Activated naive CD8-positive, alpha-beta T cell treated with anti-CD3 and anti-CD28 coated beads, Interleukin-2, amount 10 ng/mL, durations not matched to agents 7 days and 5 days (primary cell): ENCODE measurements at places on chromosomes 4 and X.

- DNase-seq: no peak
Observed at GRCh38 chrX:48789366-48790220, 3.2 kb downstream of the GATA1 start.

- no peak for DNase-seq
Observed at GRCh38 chr4:108519911-108520601, 100.3 kb upstream of the RPL34 start.

GRCh38 chrX:5474282-5474681 is 754.4 kb downstream of the NLGN4X start:
- DNase-seq: no peak

GRCh38 chr4:123233136-123233768 is 163.3 kb upstream of the SPRY1 start:
- no peak for DNase-seq

DNA sequence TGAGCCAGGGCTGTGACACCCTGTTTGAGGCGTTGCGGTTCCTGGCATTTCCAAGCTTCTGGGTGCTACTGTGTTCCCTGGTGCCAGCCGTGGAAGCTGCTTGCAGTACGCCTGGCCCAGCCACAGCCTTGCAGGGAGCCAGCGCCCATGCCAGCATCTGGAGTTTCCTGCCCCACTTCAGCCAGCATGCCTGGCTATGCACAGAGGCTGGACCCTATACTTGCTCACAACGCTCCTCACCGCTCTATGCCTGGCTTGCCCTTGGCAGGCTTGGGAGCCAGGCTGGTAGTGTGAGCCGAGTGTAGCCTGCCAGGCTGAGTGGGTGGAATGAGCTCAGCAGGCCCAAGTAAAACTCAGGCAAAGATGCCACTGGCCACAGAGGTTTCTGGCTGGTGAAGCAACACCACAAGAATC is 22.4 kb downstream of the PRRG1 start:
- DNase-seq: no peak

DNA sequence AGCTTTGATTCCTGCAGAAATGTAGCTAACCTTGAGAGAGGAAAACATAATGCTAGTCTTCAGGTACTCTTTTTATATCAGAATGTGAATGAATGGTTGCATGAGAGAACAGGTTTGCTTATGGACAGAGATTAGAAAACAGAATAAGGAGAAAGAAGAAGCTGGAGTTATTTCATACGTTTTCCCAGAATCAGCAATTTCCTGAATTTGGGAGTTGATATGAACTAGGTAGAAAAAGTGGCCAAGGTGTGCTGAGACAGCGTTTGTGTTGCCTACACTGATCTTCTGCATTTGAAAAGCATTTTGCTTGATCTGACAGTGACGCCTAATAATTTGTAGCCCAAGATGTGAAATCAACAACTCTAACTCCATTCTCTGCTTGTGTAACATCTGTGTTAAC is 12.5 kb downstream of the GABRB1 start:
- no peak for DNase-seq

- no peak for DNase-seq
Observed at GRCh38 chr4:185013417-185014125, 4.7 kb upstream of the HELT start.

DNA sequence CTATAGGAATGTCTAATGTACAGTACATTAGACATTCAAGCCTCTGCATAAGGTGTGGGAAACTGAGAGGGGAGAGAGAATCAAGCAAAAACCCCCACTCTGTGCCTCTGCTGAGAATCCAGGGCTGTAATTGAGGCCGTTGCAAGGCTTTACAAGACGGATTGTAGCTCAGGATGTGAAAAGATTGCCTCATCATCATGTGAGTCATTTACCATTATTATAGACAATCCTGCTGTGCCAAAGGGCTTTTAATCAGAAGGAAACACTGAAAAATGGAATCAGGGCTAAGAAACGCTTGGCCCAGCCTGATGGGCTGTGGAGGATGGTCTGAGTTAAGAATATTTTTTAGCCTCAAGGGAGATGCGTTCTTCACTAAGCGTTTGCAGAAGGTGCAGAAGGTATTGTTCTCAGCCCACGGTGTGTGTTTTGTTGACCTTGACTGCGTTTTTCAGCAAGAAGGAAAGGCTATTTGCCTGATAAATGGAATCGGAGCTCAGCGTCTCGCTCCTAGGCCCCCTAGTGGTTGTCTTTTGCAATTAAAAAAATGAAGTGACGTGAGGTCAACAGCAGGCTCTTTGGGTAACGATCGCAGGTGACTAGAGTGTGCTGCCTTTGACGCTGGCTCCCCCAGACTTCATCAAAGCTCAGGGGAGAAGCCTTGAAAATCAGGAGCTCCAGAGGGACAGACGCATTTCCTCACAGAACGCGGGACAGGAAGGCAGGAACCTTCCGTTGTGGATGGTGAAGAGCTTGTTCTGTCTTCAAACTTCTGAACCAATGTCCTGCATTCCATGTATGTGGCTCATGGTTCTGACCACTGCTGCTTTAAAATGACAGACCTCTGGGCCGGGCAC is 18.1 kb upstream of the CHRNA9 start:
- peak; percentile 60 for DNase-seq

DNA sequence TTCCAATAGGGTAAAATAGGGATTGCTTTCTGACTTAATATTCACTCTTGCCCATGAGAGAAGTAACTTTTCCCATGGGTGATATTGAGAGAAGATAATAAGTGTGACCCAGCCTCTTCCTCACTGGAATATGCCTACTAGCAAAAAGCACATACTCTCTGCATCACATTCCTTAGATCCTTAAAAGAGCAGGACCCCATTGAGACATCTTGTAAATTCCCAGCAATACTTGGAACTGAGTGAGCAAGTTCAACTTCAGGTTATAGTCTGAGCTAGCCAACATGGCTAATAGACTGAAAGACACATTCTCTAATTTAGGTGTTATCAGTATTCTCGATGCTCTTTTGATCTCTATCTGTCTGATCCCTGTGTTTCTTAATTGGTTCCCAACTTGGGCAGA is 1372.3 kb downstream of the STIM2 start:
- no peak for DNase-seq
